CD8-positive, alpha-beta memory T cell (primary cell): ENCODE measurements at places on chromosomes 5 and 9. TPM values are rescaled to one million over a fixed set of nuclear protein-coding genes. Genes with fewer than 3 reads are reported as not detected.

DNA sequence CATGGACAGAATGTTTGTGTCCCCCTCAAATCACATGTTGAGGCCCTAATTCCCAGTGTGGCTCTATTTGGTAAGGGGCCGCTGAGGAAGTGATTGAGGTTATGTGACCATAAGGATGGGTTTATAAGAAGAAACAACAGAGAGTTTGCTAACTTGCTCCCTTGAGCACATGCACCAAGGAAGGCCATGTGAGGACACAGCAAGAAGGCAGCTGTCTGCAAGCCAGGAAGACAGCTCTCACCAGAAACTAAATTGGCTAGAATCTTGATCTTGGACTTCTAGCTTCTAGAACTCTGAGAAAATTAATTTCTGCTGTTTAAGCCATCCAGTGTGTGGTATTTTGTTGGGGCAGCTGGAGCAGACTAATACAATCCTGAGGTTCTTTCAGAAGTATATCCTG is 35.2 kb upstream of the CDC42SE2 start:
- no peaks in the 10 kb centered on the region for H3K36me3 ChIP-seq
- no peaks in the 10 kb centered on the region for H3K27me3 ChIP-seq
- no peak overlapping the region for H3K27ac ChIP-seq
- H3K4me1 ChIP-seq, result peaks cover 16% of the 10 kb centered on the region
- no peak for DNase-seq
- no peak overlapping the region for H3K4me3 ChIP-seq

GRCh38 chr5:68554571-68555279 is 339.2 kb downstream of the PIK3R1 start:
- DNase-seq, result no peak
- H3K4me1 ChIP-seq, result no peaks in the 10 kb centered on the region
- no peak overlapping the region for H3K4me3 ChIP-seq

DNA sequence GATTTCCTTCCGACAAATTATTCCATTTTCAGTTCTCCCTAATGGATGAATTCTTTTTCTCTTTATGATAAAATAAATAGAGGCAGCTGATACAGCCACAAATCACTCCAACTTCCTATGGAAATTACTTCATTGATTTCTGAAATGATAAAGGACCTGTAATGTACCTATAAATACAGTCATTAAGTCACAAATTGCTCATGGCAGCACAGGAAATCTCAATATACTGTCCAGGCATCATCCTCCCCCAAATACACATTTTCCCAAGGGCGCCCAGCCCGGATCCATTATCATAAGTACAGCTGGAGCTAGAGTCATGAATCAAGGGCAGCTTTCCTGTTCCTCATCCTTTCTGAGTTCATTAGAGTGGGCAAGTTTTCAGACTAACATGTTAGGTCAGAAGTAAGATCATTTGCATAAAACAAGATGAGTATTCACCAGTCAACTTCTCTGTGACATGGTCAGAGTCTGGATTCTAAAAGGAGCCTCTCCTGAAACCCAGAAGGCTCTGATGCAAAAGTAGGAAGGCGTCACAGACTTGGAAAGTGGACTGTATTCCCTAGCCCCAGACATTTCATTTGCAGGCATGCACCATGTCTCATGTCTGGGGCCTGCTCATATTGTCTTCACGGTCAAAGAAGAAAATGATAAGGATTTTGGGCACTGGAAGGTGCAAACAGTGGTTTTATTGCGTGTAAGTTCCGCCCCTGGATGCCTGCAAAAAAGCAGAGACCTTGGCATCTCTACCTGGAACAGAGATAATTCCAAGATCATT is 383.2 kb downstream of the PLK2 start:
- no peaks in the 10 kb centered on the region for H3K36me3 ChIP-seq
- no peak overlapping the region for H3K4me3 ChIP-seq
- H3K27ac ChIP-seq, result no peak overlapping the region
- no peak for DNase-seq
- H3K4me1 ChIP-seq, result no peaks in the 10 kb centered on the region

GRCh38 chr5:78925129-78925876 is 59.8 kb downstream of the ARSB start:
- H3K36me3 ChIP-seq, result no peaks in the 10 kb centered on the region
- H3K27ac ChIP-seq, result no peak overlapping the region
- H3K27me3 ChIP-seq, result no peaks in the 10 kb centered on the region
- H3K4me3 ChIP-seq, result no peak overlapping the region
- H3K4me1 ChIP-seq, result no peaks in the 10 kb centered on the region
- DNase-seq, result no peak

GRCh38 chr9:13648676-13649075 is 369.2 kb upstream of the MPDZ start:
- H3K27ac ChIP-seq, result no peak overlapping the region
- H3K36me3 ChIP-seq, result no peaks in the 10 kb centered on the region
- no peaks in the 10 kb centered on the region for H3K4me1 ChIP-seq
- H3K27me3 ChIP-seq, result no peaks in the 10 kb centered on the region
- no peak for DNase-seq
- H3K4me3 ChIP-seq, result no peak overlapping the region

DNA sequence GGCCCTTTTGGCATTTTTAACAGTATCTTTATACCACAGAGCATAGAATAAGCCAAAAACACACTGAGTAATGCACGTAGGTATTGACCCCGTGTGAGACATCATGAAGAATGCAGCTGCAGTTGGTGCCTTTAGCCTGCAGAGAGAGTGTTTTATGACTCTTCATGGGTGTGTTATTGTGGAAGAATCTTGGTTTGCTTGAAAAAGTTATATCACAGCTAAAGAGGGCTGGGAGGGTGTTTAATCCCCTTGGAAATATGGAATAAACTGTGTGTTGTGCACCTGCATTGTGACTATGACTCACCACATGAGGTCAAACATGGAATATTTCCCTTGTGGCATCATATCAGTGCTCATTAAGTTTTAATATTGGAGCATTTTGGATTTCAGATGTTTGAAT is 458.7 kb downstream of the CDH9 start:
- H3K4me1 ChIP-seq, result no peaks in the 10 kb centered on the region
- H3K4me3 ChIP-seq, result no peak overlapping the region
- H3K27ac ChIP-seq, result no peak overlapping the region
- DNase-seq, result no peak

STING1 gene
- total RNA-seq, result 109 TPM

- no peak overlapping the region for H3K27ac ChIP-seq
- H3K27me3 ChIP-seq, result no peaks in the 10 kb centered on the region
- H3K4me1 ChIP-seq, result peaks cover 54% of the 10 kb centered on the region
- DNase-seq, result peak; percentile 69
Observed at GRCh38 chr5:180689071-180689694, 39.8 kb upstream of the FLT4 start.

- no peaks in the 10 kb centered on the region for H3K4me1 ChIP-seq
- DNase-seq, result no peak
- no peaks in the 10 kb centered on the region for H3K27me3 ChIP-seq
- H3K27ac ChIP-seq, result no peak overlapping the region
- no peak overlapping the region for H3K4me3 ChIP-seq
Observed at GRCh38 chr5:67095346-67096171, 101.0 kb downstream of the CD180 start.

GRCh38 chr9:33404788-33405362 is 2.5 kb upstream of the AQP7 start:
- H3K27me3 ChIP-seq, result no peaks in the 10 kb centered on the region
- no peaks in the 10 kb centered on the region for H3K4me1 ChIP-seq

ARRDC1 gene
- 35.2 TPM for total RNA-seq

DNA sequence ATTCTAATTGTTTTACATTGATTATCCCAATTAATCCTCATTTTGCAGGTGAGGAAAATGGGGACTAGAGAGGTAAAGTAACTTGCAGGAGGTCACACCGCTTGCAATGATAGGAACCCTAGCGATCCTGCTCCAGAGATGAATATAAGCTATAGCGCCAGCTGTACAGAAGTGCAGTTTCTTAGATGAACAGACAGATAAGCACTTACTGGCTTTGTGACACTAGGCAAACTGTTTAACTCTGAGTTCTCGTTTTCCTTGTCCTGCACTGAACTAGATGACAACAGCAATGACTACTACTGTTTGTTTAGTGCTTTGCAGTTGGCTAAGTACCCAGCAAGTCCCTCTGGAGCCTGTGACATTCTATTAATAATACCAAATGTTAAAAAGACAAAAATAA is 11.1 kb downstream of the LHX6 start:
- H3K27me3 ChIP-seq, result peaks cover 43% of the 10 kb centered on the region
- H3K4me3 ChIP-seq, result no peak overlapping the region
- no peak overlapping the region for H3K27ac ChIP-seq
- H3K4me1 ChIP-seq, result peaks cover 13% of the 10 kb centered on the region
- DNase-seq, result no peak
- H3K36me3 ChIP-seq, result no peaks in the 10 kb centered on the region

DNA sequence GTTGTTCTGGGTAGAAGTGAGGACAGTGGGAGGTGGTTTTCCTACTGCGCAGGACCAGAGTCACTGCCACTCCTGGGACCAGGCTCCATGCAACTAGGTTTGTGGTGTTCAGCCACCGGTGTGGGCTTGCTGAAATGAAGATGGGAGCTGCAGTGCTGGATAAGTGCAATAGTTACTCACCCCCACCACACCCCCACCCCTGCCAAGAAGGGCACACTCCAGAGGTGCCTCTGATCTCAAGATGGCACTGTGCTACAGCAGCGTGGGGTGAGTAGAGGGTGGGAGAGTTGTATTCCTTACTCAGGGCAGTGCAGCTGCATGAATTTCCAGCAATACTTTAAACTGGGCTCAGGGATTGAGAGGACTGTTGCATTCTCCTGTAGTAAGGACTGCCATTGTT is 187.4 kb upstream of the TLX3 start:
- no peaks in the 10 kb centered on the region for H3K36me3 ChIP-seq
- H3K27me3 ChIP-seq, result no peaks in the 10 kb centered on the region
- no peak for DNase-seq
- H3K4me1 ChIP-seq, result no peaks in the 10 kb centered on the region
- no peak overlapping the region for H3K27ac ChIP-seq
- no peak overlapping the region for H3K4me3 ChIP-seq

- no peak overlapping the region for H3K4me3 ChIP-seq
- H3K27ac ChIP-seq, result no peak overlapping the region
- peaks cover 1% of the 10 kb centered on the region for H3K36me3 ChIP-seq
Observed at GRCh38 chr9:27566118-27566517, 7.2 kb downstream of the C9orf72 start.

DNA sequence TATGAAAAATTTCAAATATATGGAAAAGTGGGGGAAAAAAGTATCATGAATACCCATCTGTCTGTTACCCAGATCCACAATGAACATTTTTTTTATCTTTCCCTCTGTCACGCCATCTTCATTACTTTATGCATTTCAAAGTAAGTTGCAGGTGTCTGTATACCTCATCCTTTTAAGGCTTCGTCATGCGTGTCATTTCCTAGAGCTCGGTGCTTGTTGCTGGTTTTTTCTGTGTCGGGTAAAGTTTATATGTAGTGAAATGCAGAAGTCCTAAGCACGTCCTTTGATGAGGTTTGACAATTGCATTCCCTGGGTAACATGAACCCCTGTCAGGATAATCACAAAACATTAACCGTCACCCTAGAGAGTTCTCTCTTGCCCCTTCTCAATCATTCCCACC is 52.1 kb downstream of the DAPK1 start:
- H3K27ac ChIP-seq, result no peak overlapping the region
- H3K36me3 ChIP-seq, result no peaks in the 10 kb centered on the region
- H3K4me3 ChIP-seq, result no peak overlapping the region
- no peaks in the 10 kb centered on the region for H3K4me1 ChIP-seq
- H3K27me3 ChIP-seq, result no peaks in the 10 kb centered on the region
- no peak for DNase-seq

- no peaks in the 10 kb centered on the region for H3K27me3 ChIP-seq
- no peak for DNase-seq
Observed at GRCh38 chr9:120265791-120266190, 314.2 kb downstream of the CDK5RAP2 start.

DNA sequence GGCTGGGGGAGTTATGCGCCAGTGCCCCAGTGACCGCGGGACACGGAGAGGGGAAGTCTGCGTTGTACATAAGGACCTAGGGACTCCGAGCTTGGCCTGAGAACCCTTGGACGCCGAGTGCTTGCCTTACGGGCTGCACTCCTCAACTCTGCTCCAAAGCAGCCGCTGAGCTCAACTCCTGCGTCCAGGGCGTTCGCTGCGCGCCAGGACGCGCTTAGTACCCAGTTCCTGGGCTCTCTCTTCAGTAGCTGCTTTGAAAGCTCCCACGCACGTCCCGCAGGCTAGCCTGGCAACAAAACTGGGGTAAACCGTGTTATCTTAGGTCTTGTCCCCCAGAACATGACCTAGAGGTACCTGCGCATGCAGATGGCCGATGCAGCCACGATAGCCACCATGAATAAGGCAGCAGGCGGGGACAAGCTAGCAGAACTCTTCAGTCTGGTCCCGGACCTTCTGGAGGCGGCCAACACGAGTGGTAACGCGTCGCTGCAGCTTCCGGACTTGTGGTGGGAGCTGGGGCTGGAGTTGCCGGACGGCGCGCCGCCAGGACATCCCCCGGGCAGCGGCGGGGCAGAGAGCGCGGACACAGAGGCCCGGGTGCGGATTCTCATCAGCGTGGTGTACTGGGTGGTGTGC is at the start of gene RXFP3:
TSS of gene RXFP3 (plus strand) at position 6 of the 636 bp plus-strand sequence. CDS start at position 361, 355 bp downstream.
- H3K27me3 ChIP-seq, result peaks cover 26% of the 10 kb centered on the region
- H3K4me3 ChIP-seq, result no peak within 1 kb of the TSS
- no peak for DNase-seq
- H3K4me1 ChIP-seq, result no peaks in the 10 kb centered on the region
- H3K27ac ChIP-seq, result no peak within 1 kb of the TSS

DNA sequence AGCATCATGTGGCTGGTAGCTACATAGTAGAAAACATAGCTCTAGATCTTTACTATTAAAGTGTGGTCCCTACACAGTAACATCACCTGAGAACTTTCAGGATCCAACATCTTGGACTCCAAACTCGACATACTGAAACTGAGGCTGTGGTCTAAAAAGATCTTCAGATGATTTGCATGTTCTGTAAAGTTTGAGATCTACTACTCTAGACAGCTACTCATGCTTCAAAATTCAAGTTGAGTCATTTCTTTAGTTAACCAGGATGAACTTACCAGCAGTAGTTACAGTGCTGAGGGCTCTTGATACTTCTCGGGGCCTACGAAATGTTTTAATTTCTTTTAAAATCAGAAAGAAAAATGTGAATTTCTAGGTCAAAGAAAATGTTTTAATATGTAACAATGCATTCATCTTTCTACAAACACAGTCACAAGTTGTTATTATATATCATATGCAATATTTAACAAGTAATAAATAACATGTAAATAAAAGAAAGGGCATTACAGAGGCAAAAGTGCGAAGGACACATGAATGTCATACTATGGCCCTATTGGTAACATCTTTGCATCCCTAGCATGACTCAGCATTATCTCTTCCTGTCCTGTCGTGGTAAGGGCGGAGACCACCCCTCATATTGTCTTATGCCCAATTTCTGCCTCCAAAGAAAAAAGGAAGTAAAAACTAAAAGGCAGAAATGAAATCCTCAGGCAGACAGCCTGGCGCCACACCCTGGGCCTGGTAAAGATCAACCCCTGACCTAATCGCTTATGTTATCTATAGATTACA is 563.9 kb upstream of the TLE4 start:
- H3K36me3 ChIP-seq, result no peaks in the 10 kb centered on the region
- no peaks in the 10 kb centered on the region for H3K4me1 ChIP-seq
- DNase-seq, result no peak

DNA sequence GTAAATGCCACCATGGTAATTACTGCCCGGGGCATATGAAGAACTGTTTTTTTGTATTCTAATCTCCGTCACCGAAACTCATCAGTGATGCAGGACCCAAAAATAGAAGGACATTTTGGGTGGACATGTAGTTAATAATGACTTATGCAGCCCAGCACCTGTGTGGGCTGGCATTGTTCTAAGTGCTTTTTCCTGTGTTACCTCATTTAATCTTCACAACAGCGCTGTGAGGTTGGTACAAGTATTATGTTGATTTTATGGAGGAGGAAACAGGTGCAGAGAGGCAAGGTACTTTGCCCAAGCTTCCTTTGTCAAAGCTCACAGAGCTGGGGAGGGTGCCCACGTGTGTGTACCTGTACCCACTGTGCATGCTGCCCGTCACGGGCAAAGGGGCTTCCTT is 58.4 kb downstream of the DAPK1 start:
- H3K4me1 ChIP-seq, result no peaks in the 10 kb centered on the region
- no peaks in the 10 kb centered on the region for H3K36me3 ChIP-seq
- no peak overlapping the region for H3K4me3 ChIP-seq
- H3K27me3 ChIP-seq, result no peaks in the 10 kb centered on the region
- DNase-seq, result no peak
- H3K27ac ChIP-seq, result no peak overlapping the region
